Spinal cord (tissue), 10 donors: ENCODE measurements at places on chromosomes 2 and 18. TPM values are rescaled to one million over a fixed set of nuclear protein-coding genes. Genes with fewer than 3 reads are reported as not detected.

DNA sequence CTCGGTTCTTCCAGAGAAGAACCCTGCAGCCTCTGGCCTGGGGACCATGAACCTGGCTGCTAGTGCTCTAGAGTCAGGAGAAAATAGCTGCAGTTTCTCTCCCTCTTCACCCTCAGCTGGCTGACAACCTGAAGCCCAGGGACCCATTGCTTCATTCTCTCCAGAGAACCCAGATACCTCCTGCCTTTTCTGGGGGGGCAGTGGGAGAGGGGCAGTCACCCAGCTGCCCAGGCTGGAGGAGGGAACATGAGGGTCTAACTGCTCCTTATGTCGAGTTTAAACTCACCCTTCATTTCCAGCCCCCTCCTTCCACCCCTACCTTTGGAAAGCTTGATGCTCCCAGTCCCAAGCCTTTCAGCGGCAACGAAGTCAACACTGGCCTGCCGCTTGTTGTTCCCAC lies 7.6 kb upstream of the ZFAND2B start:
- H3K27ac ChIP-seq, result no peak overlapping the region
- no peak for DNase-seq
- H3K27me3 ChIP-seq, result no peaks in the 10 kb centered on the region
- no peak overlapping the region for H3K4me3 ChIP-seq
- peaks cover 3% of the 10 kb centered on the region for H3K4me1 ChIP-seq

DNA sequence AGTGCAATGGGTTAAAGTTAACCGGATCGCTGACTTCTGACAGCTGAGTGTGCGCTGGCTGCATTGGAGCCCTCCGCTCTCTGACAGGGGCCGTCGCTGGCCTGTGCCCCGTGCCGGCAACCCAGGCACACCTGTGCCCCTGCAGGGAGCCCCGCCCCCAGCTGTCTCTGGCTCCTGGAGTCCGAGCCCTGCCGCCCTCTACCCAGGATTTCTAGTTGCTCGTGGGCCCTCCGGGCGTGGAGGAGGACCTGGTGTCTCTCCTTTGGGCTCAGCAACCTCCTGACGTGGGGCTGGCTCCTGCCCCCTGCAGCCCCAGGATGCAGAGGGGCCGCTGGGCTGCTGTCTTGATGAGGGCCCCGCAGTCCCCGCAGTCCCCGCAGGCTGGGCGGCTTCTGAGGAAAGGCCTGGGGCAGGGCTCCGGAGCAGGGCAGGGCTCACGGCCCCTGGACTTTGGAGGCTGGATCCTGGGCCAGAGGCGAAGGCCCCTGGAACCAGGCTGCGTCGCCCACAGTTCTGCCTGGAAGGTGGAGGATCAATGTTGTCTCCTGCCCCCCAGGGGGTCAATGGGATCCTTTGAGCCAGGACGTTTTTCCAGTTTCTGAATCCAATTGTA lies 172.8 kb downstream of the RNF144A start:
- H3K36me3 ChIP-seq, result peaks cover 10% of the 10 kb centered on the region
- H3K4me3 ChIP-seq, result no peak overlapping the region
- no peak overlapping the region for H3K27ac ChIP-seq
- no peaks in the 10 kb centered on the region for H3K27me3 ChIP-seq
- no peak for DNase-seq

DNA sequence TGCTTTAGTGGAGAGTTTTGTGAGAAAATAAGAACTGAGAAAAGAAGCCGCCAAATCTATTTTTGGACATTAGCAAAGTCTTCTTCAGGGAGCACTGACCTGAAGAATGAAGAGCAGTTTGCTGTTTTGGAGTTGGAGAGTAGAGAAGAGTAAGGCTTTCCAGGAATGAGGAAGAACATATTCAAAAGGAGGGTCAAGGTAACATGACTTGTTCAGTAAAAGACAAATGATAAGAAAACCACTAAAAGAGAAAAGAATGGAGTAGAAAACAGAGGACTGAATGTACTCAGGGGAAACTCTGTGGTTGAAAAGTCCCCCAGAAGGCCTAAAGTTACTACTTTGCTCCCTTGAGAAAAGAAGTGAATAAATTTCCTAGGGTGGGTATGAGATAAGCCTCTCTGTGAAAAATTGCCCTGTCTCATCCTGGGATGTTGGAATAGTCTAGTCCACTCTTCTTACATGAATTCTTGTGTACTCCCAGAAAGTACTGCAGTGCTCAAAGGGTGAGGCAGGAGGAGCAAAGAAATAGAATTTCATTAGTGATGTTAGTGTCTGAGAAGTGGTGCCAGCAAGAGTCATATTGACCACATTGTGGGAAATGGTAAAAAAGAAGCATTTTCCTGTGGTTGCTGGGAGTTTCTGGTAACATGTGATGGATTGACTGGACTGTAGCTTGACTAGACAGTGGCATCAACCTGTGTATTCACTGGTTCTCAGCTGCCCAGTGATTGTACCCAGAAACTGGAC lies 27.8 kb downstream of the MBD5 start:
- no peaks in the 10 kb centered on the region for H3K27me3 ChIP-seq
- no peak overlapping the region for H3K4me3 ChIP-seq
- no peak for DNase-seq
- H3K27ac ChIP-seq, result no peak overlapping the region

Gene LDLRAD4
- total RNA-seq, result 43.9 TPM
